ENCODE measurements at places on chromosomes 13 and 19.
A peak's percentile ranks its signal among the peaks of the same experiment; 100 is the strongest.

DNA sequence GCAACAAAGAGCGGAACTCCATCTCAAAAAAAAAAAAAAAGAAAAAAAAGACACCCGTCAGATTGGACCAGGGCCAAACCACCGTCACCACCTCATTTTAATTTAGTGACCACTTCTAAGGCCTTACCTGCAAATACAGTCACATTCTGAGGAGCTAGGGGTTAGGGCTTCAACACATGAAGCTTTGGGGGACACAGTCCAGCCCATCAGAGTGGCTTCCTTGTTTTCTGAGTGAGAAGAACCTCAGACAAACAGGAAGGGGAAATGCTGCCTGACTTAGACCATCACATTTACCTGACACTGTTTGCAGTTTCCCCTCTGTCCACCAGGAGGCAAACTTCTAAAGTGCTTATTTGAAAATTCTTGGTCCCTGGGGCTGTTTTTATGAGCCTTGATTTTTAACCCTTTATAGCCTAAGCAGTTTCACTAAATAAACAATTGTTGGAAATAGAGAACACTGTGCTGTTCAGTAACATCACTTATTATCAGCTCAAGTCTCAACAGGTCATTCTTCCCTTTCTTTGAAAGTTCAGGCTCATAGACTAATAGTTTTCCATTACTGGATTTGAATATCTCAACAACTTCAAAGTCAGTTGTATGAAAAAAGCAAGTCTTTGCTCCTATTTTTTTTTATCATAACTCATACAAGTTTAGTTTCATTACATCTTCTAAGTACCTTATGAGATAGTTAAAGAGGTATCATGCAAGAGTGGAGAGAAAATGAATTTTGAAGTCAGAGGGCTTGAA lies 74.9 kb upstream of the WASF3 start:
- peak; percentile 85 for DNase-seq

DNA sequence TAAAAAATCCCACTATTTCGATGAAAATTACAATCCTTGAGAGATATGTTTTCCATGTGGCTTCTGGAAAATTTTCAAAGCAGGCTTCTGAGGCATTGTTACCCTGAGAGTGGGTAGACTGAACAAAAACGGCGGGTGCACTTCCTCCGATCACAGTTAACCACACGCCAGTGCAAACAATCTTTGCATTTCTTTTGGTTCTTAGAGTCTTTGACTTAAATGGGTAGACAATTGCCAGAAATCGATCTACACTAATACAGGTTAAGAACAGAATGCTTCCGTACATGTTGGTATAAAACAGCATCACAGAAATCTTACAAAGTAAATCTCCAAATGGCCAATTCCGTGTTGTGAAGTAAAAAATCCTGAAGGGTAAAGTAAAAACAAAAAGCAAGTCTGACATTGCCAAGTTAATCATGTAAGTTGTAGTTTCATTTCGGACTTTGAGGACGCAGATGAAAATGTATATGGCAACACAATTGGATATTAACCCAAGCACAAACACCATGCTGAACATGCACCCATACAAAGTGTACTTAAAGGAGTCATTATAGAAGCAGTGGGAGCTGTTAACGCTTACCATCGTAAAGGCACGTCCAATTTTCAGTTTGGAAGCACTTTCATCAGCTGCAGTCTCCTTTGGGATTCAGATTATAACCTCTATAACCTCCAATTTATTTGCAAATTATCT lies 927 bp downstream of the LPAR6 start:
- DNase-seq = no peak

DNA sequence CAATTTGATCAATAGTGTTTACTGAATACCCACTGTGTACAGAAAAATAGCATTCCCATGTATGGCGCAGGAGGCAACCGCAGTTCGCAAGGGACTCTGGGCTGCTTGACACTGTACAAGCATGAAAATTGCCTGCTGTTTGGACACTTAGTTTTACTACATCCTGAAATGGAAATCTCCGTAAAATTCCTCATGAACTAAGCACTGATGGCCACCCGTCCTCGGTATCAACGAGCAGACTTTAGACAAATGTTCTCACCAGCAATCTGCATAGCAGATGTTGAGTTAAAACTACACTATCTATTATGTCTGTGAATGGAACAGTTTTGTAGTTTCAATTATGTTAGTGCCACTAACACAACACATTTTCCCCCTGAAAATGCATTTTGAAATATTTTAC lies 294.7 kb downstream of the DCLK1 start:
- DNase-seq = no peak

DNA sequence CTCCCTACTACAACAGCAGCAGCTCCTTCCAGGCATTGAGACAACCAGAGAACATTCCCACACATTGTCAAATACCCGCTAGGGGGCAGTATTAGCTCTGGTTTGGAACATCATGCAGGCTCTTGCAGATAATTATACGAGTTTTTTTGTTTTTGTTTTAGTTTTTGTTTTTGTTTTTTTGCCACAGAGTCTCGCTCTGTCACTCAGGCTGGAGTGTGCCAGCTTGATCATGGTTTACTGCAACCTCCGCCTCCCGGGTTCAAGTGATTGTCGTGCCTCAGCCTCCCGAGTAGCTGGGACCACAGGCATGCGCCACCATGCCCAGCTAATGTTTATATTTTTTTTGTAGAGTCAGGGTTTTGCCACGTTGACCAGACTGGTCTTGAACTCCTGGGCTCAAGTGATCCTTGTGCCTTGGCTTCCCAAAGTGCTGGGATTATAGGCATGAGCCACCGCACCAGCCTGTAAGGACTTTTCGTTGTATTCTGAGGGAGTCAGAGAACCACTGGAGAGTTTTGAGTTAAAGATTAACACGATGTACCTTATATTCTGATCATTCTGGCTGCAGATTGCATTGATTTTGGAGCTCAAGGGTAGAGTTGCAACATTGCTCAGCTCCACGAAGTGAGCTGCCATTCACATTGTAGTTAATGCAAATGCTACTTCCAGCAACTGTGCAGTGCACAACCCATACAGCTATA lies 41.7 kb upstream of the CEACAM20 start:
- DNase-seq = no peak

- no peak for DNase-seq
Measured at GRCh38 chr13:109812382-109812781, 26.0 kb upstream of the IRS2 start.

GRCh38 chr13:112785483-112785856 lies 95.6 kb downstream of the ATP11A start:
- no peak for DNase-seq

DNA sequence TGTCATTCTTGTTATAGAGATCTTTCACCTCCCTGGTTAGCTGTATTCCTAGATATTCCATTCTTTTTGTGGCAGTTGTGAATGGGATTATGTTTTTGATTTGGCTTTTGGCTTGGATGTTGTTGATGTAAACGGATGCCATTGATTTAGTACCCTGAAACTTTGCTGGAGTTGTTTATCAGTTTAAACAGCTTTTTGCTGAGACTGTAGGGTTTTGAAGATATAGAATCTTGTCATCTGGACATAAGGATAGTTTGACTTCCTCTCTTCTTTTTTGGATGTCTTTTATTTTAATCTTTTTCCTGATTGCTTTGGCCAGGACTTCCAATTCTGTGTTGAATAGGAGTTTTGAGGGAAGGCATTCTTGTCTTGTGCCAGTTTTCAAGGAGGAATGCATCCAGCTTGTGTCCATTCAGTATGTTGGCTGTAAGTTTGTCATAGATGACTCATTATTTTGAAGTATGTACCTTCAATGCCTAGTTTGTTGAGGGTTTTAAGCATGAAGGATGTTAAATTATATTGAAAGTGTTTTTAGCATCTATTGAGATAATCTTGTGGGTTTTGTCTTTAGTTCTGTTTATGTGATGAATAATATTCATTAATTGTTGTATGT lies 16.8 kb downstream of the ZNF431 start:
- DNase-seq = no peak

GRCh38 chr19:50290011-50290410 lies 39.2 kb downstream of the KCNC3 start:
- DNase-seq = no peak

GRCh38 chr19:35713506-35713850 lies 4.3 kb upstream of the KMT2B start:
- no peak for DNase-seq

DNA sequence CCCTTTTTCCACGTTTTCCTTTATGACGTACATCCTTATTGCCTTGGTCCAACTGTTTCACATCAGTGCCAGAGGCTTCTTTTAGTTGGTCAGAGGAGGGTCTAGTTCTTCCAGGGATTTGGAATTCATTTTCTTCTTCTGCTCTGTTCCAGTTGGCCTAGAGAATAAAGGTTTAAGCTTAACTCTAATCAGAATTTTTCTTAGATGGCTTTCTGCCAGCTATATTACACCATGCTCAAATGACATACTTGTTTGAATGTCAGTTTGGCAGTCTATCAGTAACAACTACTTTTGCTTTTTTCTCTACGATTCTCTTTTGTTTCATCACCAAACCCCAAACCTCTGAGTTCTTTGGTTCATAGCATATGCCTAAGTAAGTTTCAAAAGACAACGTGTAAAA lies 16.8 kb downstream of the SPART start:
- DNase-seq = no peak

DNA sequence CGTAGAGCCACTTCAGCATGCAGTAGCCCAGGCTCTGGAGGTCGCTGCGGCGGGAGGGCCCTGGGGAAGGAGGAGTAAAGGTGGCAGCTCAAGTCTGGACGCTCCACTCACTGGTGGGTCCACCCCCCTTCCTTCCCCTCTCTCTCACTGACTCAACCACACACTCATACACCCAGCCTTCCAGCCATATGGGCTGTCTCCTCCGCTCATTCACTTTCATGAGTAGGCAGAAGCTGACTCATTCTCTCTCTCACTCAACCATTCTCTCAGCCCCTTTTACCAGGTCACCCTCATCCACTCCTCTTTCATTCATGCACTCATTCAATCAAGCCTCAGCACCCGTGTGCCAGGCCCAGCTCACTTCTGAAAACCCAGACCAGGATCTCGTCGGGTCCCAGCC lies 27.5 kb upstream of the SIGLEC11 start:
- DNase-seq = no peak

GRCh38 chr13:44072536-44072935 lies 192.8 kb downstream of the LACC1 start:
- no peak for DNase-seq

DNA sequence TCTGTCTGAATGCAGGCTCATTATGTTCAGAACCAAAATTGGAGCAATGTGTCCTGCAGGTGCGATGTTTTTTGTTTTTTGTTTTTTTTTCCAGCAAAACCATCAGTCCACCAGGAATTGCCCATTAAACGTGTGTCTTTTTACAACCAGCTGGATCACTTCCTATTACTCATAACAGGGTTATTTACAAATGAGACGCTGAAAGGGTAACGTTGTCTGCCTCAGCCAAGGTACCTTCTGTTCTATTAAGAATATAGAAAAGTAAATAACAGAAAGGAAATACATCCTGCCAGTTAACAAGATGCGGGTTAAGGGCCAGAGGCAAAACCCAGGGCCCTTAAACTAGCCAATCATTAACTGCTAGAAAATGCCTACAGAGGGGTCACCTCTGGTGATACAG lies 590.4 kb downstream of the TBC1D4 start:
- DNase-seq = no peak

GRCh38 chr13:36981156-36981743 lies 17.9 kb downstream of the ALG5 start:
- no peak for DNase-seq

DNA sequence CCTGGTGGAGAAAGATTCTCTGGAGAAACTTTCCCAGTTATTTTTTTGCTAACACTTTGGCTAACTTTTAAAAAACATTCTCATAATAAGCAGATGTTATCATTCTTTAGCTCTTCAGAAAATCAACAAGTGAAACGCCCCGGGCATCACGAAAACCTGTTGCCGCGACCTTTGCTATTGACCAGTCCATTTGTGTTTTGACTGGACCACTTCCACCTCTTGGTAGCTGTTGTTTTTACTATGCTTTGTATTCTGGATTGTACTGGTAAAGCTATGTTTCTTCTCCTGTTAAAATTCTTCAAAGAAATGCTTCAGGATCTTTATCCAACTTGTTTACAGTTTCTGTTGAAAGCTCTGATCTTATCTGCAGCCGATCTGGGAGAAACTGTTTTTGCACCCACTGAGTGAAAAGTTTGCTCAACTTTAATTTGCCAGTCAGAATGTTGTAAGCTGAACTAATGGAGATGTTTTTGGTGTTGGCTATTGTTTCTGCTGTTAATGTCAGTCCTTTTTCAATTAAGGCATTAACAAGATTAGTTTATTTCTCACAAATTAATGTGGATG lies 23.3 kb downstream of the UFM1 start:
- no peak for DNase-seq

GRCh38 chr19:39203372-39204341 lies at the start of gene SYCN:
SYCN (minus strand) TSS chr19:39204263; CDS start chr19:39204254, 9 bp downstream.
- no peak for DNase-seq

DNA sequence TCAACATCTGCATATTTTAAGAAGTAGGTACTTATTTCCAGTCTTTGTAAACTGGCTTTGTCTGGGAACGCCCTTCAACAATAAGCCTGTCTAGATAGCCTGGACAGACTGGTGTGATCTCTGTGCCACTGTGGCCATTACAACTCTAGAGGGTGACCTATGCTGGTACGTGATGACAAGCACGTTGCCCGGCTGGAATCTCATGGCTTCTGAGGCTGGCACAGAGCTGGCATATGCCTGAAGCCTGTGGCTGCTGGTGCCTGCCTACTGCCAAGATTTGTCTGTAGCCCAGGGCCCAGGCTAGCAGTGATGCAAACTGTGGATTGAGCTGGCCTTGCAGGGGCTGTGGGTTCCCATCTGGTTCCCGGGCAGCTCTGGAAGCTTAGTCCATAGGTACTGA lies 34.0 kb downstream of the IGFL3 start:
- DNase-seq = no peak

DNA sequence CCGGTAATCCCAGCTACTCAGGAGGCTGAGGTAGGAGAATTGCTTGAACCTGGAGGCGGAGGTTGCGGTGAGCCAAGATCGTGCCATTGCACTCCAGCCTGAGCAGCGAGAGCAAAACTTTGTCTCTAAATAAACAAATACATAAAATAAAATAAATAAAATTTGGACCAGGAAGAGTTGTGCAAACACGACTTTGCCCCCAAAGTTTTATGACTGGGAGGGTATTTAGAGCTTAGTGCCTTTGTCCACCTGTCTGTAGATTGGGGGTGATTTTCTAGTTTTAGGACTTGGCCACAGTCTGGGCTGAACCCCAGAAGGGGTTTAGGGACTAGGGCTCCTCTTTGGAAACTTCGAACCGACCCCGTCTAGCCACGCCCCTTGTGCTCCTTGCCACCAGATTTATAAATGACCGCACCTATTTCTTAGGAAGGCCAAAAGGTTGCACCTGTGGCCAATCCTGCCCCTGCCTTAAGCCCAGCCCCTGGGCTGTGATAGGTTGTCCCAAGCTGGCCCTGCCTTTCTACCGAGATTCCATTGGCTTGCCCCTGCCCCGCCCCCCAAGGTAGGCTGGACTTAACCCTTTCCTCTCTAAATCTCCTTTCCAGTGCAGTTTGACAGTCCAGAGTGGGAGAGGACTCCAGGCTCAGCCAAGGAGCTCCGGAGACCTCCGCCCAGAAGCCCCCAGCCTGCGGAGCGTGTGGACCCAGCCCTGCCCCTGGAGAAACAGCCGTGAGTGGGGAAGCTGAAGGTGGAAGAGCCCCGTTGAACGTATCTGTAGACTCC lies 5.3 kb downstream of the SHD start:
- no peak for DNase-seq

Data from CD8-positive, alpha-beta memory T cell (primary cell).